Pulmonary artery endothelial cell (primary cell): ENCODE measurements at places on chromosomes 5 and 9. TPM values are rescaled to one million over a fixed set of nuclear protein-coding genes. Genes with fewer than 3 reads are reported as not detected.

Gene ORM2
- total RNA-seq = not detected in 2 replicates

Gene BICD2
- total RNA-seq = 48.7 and 58.1 TPM in 2 replicates

Gene NR5A1
- not detected in 2 replicates for total RNA-seq

Gene PRLR
- not detected in 2 replicates for total RNA-seq

Gene FAM221B
- total RNA-seq = not detected in 2 replicates

Gene PTTG1
- total RNA-seq = 88.6 and 175 TPM in 2 replicates

Gene NAA35
- total RNA-seq = 17.6 and 22.2 TPM in 2 replicates

Gene ENTPD2
- total RNA-seq = not detected in 2 replicates
